ENCODE measurements at places on chromosomes 2 and 18. TPM values are rescaled to one million over a fixed set of nuclear protein-coding genes. Genes with fewer than 3 reads are reported as not detected.

DNA sequence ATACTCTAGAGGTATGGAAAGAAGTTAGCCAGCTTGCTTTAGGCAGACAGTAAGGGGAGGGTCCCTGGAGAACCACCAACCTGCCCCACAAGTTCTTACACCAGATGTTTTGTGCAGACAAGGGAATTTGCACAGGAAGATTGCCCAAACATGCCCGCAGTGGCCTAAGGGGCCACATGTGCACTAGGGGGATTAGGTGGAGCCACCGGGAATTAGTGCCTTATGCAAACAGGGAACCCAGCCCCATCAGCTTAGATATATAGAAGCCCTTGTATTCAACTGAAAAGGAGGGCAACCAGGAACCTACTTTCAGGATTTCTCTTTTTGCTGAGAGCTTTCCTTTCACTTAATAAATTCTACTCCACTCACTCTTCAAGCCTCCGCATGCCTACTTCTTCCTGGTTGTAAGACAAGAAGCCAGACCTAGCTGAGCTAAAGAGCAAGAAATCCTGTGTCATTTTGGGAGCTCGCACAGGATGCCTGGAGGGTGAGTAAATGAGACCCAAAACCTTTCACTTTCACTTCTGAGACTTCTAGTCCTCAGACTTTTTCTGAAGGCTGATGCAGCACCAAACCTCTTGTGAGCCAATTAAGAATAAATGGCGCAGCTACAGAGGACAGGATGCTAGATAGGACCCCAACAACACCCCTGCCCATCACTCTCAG is 146.3 kb downstream of the GCA start:
- no peak for DNase-seq

- no peak for DNase-seq
Observed at GRCh38 chr18:30639361-30639760, 403.2 kb downstream of the DSC3 start.

DNA sequence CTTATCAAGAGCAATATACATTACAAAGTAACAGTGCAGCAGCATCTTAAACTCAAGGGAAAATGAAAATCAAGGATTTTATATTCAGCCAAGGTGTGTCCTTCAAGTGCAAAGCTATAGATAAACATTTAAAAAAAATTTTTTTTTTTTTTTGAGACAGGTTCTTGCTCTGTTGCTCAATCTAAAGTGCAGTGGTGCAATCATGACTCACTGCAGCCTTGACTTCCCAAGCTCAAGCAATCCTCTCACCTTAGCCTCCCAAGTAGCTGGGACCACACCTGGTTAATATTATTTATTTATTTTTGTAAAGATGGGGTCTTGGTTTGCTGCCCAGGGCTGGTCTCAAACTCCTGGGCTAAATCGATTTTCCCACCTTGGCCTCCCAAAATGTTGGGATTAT is 9.0 kb downstream of the CDKL4 start:
- DNase-seq: no peak

DNA sequence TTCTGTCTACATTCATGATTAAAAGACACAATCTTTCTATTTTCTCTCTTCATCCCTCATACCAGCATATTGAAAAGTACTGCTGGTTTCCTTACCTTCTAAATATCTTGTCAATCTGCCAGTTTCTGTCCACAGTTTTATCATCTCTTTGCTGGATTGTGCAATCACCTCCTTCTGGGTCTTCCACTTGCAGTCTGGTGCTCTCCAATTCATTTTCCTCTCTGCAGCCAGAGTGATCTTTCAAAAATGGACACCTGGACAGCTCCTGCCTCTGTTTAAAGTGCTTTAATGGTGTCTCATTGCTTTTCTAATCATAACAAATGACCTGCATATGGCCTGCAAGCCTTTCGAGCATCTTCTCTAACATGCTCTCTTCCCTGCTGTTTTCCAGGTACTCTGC is 94.0 kb downstream of the C1QL2 start:
- no peak for DNase-seq

DNA sequence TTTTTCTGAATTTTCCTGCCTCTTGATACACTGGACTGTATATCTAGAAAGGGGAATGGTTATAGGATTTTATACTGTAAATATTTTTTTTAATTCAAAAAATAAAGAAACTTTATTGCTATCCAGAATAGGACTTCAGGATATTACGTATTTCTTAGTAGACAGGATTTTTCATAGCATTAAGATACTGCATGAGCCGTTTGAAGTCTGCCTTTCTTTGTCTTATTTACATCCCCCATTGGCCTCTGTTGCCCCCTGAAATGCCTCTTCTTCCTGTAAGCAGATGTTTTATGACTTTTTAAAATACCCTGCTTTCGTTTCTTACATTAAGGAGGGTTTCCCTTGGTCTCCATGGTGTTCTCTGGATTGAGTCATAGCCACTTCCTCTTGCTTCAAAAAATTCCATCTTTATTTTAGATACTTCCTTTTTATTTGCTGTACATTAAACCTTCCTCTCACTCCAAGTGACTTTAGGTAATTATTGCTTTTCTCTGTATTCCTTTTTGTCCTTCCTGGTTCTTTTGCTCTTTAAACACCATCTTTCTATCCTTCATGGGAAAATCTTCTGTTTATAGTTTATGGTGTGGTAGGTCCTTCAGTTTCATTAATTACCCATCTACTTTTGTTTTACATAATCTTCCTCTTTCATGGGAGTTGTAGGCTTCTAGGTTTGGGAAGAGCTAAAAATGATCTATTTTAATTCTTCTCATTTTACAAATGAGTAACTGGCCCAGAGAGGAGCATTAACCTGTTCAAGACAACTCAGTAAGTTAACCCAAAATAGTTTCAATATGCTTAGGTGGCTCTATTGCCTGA is 72.6 kb downstream of the ZNF532 start:
- DNase-seq: no peak

DNA sequence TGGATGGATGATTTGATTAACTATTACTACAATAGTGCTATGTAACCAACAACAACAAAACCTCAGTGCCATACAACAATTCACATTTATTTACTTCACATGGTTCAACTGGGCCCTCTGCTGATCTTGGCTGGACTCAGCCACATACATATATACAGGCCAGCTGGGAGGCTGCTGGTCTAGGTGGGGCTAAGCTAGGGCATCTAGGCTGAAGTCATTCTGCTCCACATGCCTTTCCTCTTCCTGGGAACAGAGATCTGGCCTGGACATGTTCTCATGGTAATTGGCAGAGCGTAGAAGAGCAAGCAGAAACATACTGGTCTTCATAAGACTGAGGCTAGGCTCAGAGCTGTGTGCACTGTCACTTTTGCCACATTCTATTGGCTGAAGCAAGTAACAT is 102.8 kb upstream of the RNF152 start:
- DNase-seq: no peak

BOD1L2 gene
- not detected for total RNA-seq

GALNT5 gene
- total RNA-seq: 0.08 TPM

BMPR2 gene
- 65.2 TPM for total RNA-seq

All from Panc1 (cell line).